NCI-H187 (cell line): ENCODE measurements at places on chromosomes 12 and 14.

DNA sequence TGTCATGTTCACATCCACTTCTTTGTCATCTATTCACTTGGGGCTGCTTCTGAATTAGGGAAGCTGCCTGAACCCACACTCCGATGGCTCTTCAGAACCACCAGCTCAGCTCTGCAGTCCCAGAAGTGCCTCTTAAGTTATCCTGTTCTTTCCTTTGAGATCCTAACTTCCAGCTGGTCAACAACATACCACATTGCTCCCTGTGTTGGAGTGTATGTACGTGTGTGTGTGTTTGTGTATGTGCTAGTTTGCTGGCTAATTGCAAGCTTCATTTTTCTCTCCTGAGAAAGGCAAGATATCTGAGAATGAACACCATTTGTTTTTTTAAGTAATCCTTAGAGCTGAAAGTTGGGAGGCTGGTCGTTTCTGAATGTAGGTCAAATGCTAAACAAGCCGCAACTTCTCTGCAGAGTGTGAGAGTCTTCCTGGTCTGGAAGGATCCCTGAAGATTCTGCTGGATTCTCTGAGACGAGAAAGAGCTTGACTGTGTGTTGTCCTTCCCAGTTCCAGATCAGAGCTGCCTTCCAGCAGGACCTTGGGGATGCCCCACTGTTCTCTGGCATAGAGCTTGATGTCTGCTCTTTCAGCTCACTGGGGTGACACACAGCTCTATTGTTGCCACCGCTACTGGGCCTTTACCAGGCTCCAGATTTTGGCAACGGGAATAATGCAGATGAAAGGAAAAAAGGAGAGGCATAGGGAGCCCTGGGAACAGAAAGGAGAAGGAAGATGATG lies 839 bp downstream of the GSG1 start:
- no peak for DNase-seq

DNA sequence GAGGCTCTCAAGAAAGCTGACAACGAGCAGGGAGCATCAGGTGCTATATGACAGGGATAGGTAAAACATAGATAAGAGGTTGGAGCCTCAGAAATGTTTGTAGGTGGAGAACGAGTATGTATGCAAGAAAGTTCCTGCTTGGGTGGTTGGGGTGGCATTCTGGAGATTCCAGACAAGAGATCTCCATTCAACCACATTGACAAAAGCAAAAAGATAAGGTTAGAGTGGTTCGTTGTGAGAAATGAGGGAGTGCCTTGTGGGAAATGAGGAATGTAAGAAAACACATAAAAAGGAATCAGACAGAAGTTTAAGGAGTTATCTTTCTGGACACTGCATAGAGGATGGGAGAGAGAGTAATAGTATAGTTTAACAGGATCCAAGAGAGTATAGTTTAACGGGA lies 290.3 kb downstream of the DPF3 start:
- no peak for DNase-seq

- no peak for DNase-seq
These were observed 18.4 kb downstream of the POU6F1 start for GRCh38 chr12:51199366-51199945.

GRCh38 chr12:109626378-109627115 lies 53.0 kb downstream of the MVK start:
- DNase-seq: no peak

GRCh38 chr14:54259821-54260220 lies 137.0 kb upstream of the CDKN3 start:
- no peak for DNase-seq

DNA sequence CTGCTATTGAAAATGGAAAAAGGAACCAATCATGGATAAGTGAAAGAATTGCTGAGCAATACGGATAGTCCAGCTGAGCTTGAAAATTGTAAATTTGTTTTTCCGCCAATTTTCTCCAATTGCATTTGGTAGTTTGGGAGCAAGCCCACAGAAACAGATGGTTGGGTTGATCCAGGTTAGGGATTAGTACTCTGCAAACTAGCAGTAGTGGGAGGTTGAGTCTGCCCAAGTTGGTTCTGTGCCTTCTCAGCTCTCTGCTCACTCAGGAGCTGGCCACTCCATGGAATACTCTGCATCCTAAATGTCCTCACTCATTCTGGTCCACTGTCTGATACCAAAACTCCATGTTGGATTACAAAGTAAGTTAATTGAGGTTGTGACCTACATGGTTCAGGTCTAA lies 361.1 kb upstream of the ATP2B1 start:
- no peak for DNase-seq

DNA sequence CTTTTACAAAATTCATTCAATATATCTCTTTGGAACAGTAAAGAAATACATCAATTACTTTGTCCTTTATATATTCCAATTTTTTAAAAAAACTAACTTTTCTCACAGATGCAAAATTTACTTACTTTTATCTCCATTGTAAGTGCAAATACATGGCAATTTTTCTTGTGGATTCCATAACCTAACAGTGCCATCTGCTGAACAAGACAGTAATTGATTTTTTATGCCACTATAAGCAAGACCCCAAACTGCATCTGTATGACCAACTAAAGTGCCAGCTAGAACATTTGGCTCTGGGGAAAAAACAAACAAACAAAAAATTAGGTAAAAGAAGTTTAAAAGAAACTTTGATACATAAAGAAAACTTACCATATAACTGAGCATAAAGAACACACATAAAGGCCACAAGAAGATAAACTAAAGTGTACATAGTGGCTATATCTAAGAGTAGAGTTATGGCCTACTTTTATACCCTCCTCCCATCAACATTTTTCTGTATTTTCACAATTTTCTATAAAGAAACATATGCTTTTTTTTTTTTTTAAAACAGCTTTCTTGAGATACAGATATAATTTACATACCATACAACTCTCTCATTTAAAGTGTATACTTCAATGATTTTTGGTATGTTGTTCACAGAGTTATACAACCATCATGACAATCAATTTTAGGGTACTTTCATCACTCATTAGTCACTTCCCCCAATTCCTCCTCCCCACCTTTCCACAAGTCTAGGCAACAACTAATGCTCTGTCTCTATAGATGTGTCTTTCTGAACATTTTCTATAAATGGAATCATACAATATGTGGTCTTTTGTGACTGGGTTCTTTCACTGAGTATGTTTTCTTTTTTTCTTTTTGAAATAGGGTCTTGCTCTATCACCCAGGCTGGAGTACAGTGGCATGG lies 32.6 kb downstream of the COCH start:
- no peak for DNase-seq

- no peak for DNase-seq
These were observed 445.6 kb downstream of the GLT1D1 start for GRCh38 chr12:129298921-129299320.

DNA sequence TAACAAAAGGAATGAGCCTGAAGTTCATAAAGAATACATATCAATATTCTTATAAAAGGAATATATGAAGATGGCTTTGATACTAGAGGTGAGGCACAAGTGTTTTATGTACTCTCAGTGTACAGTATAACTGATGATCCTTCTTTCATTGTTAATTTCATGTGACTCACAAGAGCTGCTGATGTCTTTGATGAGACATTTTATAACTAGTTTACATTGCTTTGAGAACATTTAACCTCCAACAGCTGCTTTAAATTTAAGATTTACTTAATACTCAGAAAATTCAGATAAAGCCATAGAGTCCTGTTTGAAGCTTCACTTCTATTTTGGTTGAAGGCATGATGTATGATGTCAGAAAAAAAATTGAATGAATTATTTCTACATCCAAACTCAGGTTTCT lies 59.8 kb downstream of the WASHC4 start:
- no peak for DNase-seq

- DNase-seq: no peak
These were observed 34.5 kb upstream of the SMCO2 start for GRCh38 chr12:27412047-27412446.
